Mesendoderm (in vitro differentiated cells): ENCODE measurements at places on chromosomes 5 and 9.
A peak's percentile ranks its signal among the peaks of the same experiment; 100 is the strongest.

DNA sequence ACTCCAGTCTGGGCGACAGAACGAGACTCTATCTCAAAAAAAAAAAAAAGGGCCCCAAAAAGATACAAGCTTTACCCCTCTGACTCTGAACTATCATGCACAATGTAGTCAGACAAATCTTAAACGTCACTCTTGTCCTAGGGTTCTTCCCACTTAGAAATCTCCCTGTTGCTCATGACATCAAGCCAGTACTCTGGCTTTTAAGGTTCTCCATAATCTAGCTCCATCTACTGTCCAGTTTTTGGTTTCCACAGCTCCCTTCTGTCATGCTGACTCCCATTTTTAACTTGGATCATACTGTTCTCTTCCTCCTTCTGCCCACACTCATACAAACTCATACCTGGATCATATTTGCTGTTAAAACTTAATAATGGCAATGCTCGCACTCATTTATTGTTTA, 156.7 kb upstream of the TLX3 start:
- peak; percentile 28 for DNase-seq

DNA sequence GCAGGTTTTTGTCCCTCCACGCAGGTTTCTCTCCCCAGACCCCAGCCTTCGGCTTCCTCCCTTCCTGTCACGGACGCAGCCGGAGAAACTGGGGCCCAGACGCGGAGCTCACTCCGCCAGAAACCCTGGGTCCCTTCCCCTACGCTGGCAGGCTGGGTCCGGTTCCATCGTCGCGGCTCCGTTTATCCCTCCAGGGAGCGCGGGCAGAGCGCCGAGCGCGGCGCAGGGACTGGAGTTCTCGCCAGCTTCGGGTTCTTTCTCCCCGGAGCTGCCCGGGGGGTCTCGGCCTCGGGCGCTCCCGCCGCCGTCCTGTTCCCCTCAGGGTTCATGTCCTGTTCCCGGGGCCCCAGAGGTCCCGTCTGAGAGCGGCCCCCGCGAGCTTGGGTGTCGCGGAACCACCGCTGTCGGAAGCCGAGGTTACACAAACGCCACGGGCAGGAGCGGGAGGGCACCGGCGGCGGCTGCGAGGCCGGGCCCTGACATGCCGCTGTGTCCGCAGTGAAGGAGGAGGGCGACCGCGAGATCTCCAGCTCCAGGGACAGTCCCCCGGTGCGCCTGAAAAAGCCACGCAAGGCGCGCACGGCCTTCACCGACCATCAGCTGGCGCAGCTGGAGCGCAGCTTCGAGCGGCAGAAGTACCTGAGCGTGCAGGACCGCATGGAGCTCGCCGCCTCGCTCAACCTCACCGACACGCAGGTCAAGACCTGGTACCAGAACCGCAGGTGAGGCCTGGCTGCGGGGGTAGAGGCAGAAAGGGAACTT, 4.6 kb downstream of the BARHL1 start:
- no peak for DNase-seq

DNA sequence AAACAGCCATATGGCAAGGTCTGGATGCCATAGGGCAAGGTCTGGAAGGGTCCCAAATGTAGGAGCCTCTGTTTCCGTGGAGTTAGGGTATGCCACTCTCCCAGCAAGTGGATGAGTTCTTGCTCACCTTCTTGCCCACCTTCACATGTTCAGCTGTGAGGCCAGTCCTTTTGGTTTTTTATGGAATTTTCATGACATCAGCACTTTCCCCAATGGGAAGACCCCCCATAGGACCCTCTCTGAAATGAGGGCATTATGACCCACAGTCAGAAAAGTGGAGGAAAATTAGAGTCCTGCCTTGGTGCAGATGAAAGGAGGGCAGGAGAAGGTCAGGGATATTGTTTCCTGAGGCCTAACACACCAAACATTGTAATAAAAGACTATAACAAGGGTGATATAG, 53.9 kb downstream of the RASA1 start:
- DNase-seq, result no peak

- DNase-seq, result no peak
Observed at GRCh38 chr5:127650649-127651048, 1.8 kb downstream of the CTXN3 start.

- DNase-seq, result no peak
Observed at GRCh38 chr9:16063241-16063591, 510.4 kb downstream of the CCDC171 start.

GRCh38 chr9:136138566-136138965, 19.9 kb upstream of the TMEM250 start:
- peak; percentile 83 for DNase-seq

DNA sequence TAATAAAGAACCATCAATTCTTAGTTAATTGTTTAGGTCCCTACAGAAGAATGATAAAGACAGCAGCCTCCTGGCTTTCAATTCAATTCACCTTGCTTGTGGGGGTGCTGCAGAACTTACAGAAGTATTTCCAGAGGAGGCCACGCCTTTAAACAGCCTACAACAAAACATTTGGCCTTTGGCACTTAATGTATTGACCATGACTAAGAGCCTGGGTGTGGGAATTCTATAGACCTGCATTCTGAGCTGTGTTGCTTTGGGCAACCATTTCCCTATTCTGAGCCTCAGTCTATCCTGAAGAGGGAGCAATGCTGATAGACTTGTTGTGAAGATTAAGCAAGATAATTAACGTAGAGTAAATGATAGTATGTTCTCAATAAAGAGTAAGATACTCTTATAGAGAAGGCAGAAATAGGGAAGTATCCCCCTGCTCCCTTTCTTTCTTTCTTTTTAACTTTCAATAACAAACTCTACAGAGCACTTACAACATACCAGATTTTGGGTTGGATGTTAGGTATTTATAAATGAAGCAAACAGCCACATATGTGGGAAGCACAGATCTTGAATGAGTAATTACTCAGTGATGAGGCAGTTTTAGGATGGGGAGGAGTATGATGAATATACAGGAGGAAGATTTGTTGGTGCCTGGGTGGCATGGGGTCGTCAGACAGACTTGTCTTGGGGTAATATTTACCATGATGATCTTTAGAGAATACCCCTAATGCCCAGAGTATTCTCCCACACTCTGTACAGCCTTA, 28.4 kb downstream of the PAPPA start:
- DNase-seq, result peak; percentile 40

GRCh38 chr9:11805969-11806368, 887.2 kb upstream of the TYRP1 start:
- no peak for DNase-seq

GRCh38 chr9:16023446-16023845, 470.6 kb downstream of the CCDC171 start:
- no peak for DNase-seq

DNA sequence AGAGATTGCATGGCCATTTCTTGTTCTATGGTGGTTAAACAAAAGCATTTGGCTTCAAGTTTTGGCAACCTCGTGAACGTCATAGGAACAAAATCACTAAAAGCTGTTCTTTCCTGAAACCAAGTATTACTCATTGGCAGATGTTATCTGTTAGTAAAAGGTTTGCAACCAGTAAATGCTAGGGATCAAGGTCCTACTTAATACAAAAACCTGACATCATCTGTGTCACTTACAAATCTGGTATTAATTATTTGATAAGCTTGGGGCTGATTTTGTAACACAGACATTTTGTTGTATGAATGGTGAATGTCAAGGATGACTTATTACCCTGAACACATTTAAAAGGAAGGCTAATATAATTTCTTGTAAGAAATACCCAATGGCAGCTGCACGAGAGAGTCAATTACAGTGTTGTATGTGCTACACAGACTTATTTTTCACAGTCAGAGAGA, 486.4 kb upstream of the ZNF608 start:
- DNase-seq, result no peak

DNA sequence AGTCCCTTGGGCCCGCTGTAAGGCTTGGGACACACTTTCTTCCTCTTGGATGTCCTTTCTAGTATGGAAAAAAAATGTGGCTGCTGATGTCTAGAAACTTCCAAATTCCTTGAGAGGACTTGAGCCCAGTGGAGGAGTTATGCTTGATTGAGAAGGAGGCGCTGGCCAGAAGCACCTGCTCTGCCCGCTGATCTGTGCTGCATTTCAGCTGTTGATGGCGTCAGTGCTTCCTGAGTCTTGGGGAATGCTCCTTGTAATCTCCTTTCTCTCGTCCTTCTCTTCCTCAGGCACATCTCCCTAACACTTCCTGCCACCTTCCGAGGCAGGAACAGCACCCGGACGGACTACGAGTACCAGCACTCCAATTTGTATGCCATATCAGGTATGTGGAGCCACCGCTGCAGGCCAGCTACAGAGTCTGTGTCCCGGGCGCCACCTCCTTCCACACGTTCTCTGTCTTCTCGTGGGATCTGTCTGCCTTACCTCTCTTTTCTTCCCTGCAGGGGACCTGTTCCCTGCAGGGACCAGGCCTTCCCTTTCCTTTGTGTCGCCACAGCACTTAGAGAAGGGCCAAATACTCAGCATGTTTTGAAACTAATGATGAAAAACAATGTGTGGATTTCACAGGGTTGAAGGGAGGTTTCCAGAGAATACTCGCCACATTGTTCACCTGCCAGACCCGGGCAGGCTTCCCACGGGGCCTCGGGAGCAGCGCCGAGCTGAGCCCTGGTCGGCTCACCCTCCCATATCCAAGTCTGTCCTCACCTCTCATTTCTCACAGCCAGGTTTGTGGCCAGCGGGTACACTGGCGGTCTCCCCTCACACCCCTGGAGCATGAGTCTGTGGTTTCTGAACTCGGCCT, 95.2 kb downstream of the MVB12B start:
- peak; percentile 89 for DNase-seq

DNA sequence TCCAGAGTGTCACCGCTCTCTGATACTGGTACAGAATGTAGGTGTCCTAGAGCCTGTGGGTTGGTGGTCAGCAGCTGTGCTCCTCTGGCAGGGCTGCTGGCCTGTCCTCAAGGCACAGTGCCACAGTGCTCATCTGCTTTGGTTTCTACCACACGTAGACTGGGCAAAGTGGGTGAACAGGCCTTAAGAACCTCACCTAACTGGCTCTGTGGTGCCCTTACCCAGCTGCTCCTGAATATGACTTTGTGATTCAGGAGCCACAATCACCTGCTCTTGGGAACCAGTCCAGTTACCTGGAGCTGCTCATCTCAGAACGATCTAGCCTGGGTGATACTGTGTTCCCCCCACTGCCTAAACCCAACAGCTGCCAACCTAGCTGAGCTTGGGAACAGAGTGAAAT, 6.4 kb downstream of the NOP16 start:
- no peak for DNase-seq
